NCI-H510A (cell line): ENCODE measurements at places on chromosomes 11 and 22.

GRCh38 chr11:75576017-75576416 lies 14.0 kb downstream of the SERPINH1 start:
- no peak for DNase-seq

- no peak for DNase-seq
Observed at GRCh38 chr11:102144357-102145355, 34.4 kb downstream of the YAP1 start.

- no peak for DNase-seq
Observed at GRCh38 chr11:8705146-8705545, 22.6 kb downstream of the RPL27A start.

- no peak for DNase-seq
Observed at GRCh38 chr11:31725176-31725575, 85.9 kb downstream of the PAX6 start.

DNA sequence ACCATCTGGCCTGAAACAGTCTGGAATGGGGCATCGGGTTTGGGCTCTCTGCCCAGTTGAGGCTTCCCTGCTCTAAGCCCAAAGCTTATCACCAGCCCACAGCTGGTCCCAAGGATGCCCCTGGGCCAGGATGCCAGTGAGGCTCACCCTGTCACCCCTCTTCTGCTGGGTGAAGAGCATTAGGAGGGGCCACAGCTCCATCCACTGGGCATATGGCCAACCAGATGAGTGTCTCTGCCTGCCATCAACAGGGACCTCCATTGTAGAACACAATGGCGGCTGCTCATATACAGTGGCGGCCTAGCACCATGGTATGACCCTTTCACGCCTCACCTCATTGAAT lies 5.6 kb downstream of the CHST1 start:
- DNase-seq: no peak

DNA sequence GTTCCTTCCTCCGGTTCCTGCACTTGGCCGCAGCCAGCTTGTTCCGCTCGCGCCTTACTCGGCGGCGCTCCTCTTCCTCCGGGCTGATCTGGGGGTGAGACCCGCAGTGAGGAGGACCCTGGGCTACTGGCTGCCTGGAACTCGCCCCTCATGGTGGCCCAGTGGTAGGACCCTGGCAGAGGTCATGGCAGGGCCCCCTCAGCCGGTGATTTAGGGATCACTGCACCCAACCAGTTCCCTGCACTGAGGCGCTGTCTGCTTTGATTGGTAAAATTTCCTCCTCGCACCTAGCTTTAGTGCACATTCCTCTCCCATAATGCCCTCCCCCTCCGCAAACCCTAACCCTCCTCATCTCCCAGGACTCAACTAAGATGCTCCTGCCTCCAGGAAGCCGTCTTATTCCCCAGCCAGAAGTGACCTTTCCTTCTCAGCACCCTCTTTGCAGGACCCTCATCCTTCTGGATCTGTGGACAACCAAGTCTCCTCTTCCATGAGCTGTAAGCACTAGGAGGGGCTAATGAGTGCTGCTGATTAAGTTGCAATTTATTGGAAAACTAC lies 3.6 kb downstream of the CCDC85B start:
- DNase-seq: no peak

DNA sequence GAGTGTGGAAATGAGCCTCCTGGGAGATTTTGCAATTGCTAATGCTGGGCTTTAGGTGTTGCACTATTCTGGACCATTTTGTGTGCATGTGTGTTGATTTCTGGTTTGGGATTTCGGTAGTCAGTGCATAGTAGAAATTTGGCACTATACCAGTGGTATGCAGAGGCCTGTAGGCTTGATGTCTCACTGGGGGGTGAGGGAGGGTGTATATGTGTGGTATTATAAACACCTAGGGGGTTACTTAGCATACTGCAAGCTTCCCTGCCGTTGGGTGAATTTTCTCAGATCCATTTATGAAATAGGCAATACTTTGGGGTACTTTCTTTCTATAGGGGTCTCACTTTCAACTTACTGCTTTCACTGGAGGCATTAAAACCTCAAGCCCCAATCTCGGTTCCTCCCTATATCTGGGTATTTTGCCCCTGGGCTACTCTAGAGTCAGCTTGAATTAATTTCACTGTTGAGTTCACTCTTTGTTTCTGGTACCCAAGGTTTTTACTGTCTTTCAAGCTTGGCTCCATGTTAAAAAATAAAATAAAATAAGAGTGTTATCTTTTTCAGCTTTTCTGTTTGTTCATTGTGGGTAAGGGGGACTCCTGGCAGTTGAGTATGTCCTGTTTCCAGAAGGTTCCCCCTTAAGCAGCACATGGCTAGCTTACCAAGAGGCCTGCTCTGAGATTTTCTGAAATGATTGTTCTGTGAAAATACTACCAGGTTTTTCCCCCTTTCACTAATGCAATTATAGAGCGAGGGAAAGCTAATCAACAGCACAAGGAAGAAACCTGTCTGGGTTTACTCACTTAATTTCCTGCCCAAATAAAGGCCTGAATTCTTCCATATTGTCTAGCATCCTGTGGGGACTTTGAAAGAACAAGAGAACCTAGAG lies 45.8 kb downstream of the PPFIBP2 start:
- no peak for DNase-seq

DNA sequence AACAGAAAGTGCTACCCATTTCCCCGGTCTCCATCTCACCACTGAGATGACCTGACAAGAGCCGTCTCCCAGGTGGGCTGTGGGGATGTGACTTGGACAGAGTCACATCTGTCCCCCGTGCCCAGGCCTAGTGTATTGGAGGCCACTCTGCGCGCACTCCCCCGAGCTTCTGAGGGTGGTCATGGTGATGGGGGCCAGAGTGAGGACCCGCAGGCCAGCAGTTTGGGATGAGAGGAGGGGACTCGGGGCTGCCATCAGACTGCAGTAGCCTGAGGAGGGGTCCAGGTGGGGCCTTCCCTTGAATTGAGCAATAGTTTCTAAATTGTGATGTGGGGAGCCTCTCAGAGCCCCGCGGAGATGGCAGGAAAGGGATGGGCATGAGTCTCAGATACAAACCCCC lies 852.6 kb downstream of the TBC1D22A start:
- DNase-seq: no peak

DNA sequence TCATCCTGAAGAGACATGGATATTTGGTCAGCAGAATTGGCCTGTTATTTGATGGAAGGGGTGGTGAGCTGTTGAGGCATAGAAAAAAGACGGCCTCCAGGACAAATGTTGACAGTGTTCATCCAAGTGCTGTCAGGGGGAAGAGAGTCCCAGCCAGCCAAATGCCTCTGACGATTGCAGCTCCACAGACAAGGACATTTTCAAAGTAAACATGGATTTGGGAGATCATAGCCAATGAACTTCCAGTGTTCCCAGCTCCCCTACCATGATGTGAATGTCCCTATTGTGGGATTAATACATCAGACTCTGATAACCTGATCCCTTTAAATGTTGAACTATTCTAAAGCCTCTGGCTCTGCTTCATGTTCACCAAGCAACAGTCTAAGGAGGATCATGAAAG lies 31.2 kb upstream of the PSMA1 start:
- no peak for DNase-seq

GRCh38 chr22:38468443-38469305 lies 778 bp downstream of the KDELR3 start:
- no peak for DNase-seq

DNA sequence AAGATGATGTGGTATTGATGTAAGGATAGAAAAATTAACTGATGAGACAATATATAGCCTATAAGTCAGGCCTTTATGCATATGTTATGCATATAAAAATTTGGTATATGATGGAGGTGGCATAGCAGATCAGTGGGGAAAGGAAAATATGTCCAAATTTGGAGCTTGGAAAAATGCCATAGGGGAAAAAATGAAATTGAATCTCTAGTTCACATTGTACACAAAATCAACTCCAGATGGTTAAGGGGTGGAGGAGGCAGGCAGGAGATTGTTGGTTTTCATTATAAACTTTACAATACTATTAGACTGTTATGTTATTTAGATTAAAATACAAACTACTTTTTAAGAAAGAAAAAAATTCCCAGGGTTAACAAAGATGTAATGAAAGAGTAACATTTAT lies 15.1 kb upstream of the CD3E start:
- DNase-seq: no peak

- DNase-seq: no peak
Observed at GRCh38 chr22:17794726-17795542, 20.7 kb upstream of the BID start.

DNA sequence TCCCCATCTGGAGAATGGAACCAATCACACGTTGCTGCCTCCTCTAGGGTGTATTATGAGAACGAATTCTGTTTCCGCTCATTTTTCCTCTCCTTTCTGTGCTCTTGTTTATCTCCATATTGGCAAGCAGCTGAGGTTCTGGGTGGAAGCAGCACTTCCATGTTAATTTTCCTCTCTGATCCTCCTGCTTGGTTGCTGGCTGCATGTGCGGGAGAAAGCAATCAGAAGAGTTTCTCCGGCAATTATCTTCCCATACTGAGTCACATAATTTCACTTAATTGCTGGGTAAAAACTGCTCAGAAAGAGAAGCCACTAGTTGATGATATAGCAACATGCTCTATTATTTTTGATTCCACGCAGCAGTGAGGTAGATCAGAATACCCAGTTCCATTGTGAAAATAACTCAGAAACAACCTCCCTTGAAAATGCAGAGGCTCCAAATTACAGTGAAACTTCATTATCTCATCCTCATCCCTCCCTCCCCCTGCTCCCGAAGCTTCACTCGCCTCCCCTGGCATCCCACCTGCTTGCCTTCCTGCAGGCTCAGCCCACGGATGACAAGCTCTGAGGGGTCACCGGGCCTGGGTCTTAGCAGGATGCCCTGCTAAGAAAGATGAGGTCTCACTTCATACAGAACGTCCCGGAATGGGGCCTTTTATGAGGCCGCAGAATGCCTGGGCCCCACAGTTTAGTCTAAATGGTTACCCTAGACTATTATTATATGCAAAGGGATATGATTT lies 20.4 kb downstream of the FXYD6 start:
- DNase-seq: no peak

DNA sequence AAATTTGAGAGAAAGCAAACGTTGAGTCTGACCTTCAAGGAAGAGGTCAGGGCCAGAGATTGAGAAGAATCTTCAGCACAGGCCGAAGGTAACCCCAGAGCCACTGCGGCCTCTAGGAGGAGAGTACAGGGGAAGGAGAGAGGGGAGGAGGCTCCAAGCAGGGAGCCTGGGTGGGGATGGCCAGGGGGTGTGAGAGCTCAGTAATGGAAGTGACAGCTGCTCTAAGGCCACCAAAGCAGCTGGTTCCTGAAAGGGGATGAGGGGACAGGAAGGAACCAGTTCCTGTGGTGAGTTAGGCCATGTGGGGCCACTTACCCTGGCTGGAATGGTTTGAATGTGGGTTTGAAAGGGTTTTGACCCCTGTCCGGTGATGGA lies 46.1 kb downstream of the PISD start:
- DNase-seq: no peak

DNA sequence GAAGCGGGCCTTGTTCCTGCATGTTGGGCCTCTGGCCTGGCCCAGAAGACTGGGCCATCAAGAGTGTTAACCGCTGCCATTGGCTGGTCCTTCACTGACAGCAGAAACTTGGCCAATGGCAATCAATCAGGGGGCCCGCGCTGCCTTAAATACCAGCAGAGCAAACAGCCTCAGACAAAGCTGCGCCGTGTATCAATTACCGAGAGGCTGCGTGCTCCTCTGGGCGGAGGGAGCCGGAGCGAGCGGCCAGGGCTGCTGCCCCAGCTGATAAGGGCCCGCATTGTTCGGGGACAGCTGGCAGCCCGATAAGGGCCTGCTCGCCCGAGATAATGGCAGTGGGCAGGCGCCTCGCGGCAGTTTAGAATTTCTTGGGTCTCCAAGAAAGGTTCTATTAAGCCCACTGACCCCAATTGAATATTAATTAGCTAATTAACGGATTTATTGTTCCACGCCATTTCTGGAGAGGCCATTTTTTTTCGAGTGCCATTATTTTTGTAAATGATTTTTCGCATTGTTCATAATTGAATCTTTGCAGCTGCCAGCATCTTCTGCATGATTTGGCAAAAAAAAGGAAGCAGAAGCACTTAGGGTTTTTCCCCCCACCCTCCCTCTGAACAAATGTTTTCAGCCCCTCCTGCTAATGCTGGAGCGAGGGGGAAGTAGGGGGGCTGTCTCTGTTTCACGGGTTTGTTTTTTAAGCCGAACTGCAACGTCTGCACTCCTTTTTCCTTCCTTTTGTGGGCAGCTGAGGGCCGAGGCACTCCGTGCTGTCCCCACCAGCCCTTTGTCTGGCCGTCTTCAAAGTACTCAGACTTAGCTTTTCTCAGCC lies 37.6 kb upstream of the RIC3 start:
- no peak for DNase-seq

DNA sequence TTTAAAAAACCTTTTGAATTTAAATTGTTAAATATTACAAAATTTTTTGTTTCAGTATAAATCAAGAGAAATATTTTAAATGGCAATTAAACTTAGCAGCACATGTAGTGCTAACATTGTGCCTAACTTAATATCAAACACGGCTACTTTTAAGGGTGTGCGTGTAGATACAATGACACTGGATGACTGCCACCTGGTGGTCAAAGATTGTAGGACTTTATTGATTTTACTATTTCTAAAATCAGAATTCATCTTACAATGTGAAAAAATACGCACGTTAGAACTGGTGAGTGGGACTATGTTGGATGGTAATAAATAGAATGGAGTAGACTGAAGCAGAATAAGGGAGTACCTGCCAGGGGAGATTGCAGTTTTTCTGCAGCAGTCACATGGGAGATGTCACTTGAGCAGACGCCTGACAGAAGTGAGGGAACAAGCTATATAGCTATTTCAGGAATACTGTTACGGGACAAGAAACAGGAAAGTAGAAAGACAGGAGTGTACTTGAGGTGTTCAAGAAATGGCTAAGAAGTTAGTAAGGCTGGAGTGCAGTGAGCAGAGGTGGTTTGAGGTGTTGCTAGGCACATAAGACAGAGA lies 52.9 kb downstream of the UVRAG start:
- DNase-seq: no peak

DNA sequence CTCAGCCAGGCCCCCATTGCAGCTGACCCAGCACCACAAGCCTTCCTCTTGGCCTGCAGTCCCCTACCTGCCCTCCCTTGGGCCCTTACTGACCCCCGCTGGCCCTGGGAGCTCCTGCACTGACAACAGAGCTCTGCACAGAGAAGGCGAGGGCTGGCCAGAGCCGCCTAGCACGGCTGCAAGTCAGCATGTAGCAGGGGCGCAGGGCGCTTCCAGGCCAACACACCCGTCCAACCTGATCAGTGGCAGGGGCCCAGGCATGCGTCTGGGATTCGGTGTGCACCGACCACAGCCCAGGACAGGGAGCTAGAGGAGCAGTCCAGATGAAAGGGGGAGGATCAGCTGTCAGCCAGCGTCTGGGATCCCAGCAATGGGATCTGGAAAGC lies 7.6 kb downstream of the WNT7B start:
- DNase-seq: no peak

DNA sequence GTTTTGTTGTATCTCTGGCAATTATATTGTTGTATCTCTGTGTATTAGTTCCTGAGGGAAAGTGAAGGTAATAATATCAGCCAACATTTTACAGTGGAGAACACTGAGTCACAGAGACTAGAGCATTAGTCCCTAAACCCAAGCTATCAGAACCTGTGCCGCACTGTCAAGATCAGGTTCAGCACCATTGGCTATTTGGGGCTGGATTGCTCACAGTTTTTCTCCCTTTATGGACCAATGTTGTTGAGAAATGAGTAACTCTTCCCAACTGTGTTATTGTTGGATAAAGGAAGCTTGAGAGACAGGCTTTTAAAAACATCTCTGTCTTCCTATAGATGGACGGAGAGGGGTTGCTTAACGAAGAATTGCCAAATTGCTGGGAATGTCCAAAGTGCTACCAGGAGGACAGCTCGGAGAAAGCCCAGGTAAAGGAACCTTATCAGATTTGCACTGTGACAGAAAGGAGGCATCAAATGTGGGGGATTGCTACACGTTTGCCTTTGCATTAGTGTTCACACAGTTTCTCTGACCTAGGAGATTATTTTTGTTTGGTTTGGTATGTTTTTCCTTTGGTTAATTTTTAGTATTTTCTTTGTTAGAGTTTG lies 18.2 kb upstream of the GRK2 start:
- no peak for DNase-seq
